Eye (tissue), 1 donor: ENCODE measurements at places on chromosomes 6 and 20.
A peak's percentile ranks its signal among the peaks of the same experiment; 100 is the strongest.

DNA sequence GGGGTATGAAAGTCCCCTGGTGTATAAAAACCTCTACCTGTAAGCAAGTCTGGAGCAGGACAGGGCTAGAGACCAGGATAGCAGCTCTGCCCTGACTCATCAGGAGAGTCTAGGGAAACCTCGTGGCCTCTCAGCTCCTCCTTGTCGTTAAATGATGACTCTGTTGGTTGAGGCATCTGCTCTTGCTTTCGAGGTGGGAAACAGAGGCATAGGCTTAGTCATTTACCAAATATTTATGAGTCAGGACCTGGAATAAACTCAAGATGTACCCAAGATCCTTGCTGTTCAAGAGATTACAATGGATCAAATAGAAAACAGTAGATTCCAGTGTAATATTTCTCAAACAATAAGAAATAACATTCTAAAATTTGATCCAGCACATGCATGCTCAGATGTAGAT is 5.5 kb downstream of the MANBAL start:
- peak; percentile 15 for DNase-seq

DNA sequence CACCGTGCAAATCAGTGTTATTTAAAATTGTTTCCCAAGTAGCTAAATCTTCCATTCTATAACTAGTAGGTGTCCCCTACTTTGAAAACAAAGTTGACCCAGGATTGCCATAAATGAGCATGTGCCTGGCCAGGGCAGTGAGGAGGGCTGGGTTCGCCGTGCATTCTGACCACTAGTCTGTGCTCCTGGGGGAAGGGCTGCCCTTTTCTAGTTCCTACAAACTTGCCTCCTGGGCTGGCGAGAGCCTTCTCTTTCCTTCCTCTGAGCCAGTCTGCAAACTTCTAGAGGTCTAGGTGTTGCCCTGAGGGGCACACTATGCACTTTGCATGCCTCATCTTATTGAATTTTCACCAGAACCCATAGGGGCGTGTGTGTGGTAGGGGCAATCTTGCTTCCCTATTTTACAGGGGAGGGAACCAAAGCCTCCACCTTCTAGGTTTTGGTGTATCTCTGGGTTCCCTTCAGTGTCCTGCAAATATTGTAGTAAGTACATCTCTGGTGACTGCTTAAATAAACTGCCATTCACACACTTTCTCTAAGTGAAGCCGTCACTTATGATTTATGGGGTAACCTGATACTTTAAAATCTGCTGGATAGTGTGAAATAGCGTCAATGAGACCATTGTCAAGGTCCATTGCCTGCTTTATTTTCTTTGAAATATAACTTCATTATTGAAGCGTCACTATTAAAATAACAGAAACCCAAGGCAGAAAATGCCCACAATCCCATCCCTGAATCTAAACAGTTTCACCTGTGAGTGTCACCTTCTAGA is 42.2 kb downstream of the CDH26 start:
- no peak for DNase-seq

DNA sequence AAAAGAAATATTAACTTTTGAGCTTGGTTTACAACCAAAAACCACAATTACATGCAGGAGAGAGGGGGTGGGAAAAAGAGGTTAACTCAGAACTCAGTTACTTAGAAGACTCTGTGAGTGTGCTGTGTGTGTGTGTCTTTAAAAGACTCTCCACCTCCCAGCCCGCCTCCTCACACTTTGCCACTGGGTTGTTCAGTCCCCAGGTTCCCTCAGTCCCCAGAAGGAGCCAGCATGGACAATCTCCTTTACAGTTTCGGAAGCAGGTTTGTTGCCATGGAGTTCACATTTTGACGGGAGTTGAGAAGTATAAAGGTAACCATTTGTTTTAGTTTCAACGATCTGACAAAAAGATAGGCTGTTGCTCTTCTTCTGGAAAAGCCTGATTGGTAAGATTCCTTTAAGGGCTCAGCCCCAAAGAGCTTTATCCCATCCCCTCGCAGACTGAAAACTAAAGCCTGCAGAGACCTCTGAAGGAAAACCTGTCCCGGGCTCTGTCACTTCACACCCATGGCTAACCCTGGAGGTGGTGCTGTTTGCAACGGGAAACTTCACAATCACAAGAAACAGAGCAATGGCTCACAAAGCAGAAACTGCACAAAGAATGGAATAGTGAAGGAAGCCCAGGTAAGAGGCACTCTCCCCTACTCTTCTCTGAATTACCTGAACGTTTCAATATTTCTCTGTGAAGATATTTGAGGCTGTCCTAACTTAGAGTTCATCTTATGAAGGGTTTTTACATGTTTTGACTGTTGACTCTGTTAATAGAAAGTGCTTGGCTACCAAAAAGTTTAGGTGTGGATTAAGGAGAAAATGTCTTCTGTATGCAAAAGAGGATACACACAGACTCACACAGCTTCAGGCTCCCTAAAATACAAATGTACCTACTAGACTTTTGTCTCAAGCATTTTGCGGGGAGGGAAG is at the start of gene SPTLC3:
SPTLC3 (plus strand) TSS at position 212 of the 921 bp plus-strand sequence; CDS start at position 508, 296 bp downstream.
- DNase-seq, result peak; percentile 42

GRCh38 chr6:13600036-13600435 is 15.1 kb upstream of the NOL7 start:
- DNase-seq, result no peak

GRCh38 chr6:46453216-46453615 is 38.0 kb downstream of the RCAN2 start:
- DNase-seq, result peak; percentile 45

GRCh38 chr6:157047951-157048350 is 270.8 kb downstream of the ARID1B start:
- no peak for DNase-seq

- DNase-seq, result no peak
Observed at GRCh38 chr6:166462461-166463135, 79.9 kb upstream of the MPC1 start.

DNA sequence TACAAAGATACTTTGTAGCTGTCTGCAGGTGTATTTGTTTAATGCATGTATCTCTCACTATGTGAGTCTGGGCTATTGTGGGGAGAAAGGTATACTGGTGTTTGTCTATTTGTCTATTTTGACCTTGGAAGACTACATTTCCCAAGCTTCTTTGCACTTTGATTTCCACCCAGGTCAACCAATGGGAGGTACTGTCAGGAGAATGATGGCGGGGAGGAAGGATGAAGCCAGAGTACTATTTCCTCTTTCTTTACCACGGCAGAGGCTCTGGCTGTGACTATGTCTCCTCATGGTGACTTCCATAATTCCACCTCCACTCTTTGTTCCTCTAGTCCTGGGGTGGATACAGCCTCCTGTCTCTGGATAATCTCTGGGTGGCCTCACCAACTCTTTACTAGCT is 23.1 kb downstream of the LBP start:
- DNase-seq, result no peak

DNA sequence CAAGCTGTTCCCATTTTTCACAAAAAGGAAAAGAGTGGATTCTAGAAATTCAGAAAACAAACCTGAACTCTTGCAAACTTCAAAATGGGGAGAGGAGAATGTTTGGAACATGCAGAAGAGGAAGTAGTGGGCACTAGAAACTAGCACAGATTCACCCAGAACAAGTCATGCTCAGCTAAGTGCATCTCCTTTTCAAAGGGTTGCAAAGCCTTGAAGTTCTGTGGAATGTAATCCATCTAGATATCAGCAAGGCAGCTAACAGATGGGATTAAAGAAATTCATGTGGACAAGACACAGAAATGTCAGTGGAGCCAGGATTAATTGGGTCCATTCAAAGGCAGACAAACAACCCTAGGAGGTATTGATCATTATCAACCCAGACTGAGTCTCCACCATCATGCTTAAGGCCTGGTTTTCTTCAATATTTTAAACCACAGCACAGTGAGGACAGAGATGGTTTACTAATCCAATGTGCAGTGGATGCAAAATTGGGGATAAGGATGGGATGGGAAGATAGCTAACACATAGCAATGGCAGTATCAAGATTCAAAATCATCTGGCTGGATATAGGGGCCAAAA is 31.3 kb downstream of the KCNK5 start:
- no peak for DNase-seq

DNA sequence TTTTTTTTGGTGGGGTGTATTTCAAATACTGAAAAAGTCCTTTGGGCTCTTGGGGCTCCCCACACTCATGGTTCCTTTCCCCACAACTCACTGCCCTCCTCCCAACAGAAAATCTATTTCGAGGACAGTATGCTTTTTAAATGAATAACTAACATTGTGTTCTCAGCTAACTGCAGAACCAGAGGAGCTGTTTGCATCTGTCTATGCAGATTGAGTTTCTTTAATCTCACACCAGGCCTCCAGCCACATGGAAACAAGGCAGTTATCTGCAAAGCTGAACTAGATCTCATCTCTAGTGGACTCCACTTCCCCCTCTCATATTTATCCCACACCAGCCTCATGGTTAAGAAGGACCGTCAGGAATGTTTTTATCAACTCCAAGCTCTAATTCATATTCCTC is 955.1 kb downstream of the KIF16B start:
- no peak for DNase-seq

DNA sequence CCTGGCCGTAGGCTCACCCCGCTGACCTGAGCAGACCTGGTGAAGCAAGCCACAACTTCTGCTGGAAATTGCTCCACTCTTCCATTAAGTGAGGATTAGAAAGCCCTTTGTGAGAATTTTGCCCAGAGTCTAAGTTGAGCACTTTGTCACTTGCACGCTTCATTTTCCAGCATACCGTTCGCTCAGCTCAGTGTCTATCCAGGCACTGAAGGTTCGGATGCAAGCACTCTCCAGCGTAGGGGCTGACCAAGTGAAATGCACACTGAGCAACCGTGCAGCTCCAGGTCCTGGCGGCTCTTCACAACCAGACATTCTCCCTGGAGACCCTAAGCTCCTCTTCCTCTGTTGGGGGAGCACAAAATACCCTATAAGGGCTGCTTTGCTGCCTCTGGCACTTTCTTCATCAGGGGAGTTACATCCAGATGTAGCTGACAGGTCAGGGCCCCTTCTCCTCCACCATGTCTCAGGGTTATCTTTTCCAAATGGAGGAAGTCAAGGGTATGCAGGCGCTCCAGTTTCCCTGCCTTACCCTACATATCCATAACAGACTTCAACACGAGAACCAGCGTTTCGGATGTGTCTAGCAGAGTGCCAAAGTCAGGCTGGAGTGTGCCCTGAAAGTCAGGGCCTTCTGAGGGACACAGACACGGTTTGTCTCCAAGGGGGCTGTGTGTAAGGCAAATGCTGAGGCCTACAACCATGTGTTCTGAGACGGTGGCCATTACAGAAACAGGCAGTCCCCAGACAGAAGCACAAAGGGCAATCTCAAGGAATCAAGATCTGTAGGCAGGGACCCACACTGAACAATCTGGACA is 146.7 kb upstream of the AFDN start:
- peak; percentile 66 for DNase-seq

DNA sequence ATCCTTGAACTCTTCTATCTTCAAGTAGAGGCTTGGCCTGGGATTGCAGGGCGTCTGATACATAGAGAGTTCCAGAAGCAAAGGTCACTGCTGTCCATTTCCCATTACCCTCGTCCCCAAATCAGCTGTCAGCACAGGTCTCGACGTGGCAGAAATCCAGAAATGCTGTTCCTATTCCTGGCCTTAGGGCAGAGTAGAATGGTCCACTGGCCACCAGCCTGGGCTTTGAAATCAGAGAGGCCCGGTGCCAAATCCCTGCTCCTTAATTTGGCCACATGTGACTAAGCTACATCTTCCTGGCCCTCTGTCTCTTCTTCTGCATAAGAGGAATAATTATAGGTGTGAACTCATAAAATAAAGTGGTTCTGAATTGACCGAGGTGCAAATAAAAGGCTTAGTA is 40.9 kb upstream of the FAM83D start:
- DNase-seq, result no peak

DNA sequence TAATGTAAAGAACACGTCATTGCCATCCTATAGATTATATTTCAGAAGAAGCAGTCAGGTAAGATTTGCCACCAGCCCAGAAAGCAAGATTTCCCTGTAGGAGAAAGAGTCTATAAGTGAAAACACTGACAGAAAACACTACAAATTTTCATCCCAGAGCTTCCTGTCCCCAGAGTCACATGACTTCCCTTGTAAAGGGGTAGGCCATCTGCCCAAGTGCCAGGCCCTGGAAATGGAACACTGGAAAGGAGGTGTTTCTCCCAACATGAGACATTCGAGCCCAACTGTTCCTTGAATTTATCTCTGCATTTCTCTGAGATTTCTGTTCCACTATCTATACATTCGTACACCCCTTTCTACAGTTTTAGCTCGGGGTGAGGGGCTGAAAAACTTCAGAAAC is 46.9 kb downstream of the RAMACL start:
- DNase-seq, result no peak

DNA sequence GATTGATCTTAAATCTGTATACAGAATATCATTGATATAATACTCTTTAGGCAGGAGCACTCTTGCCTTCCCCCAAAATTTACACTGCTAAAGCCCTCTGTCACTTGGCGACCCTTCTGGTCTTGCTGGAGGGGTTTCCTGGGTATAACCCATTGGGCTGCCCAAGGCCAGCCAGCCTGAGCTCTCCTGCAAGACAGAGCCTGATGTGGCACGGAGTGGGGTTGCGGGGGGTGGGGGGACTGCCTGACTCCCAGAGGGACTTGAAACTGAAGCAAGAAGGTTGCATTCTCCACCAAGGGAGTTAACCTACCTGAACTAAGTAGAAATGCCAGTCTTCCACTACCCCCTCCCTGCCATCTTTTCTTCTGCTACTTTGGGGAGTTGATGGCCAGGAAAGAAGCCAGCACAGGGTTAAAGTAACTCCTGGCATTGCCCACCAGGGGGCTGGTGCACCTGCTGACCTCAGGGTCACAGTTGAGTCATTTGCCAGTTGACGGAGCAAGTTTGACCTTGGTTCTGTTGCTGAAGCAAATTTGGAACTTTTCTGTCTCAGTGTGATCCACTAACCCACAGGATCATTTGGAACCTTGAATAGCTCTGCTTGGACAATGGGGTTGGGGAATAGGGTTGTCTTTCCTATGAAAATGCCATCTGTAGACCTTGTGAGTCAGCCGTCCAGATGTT is 79.4 kb downstream of the ASXL1 start:
- DNase-seq, result no peak

DNA sequence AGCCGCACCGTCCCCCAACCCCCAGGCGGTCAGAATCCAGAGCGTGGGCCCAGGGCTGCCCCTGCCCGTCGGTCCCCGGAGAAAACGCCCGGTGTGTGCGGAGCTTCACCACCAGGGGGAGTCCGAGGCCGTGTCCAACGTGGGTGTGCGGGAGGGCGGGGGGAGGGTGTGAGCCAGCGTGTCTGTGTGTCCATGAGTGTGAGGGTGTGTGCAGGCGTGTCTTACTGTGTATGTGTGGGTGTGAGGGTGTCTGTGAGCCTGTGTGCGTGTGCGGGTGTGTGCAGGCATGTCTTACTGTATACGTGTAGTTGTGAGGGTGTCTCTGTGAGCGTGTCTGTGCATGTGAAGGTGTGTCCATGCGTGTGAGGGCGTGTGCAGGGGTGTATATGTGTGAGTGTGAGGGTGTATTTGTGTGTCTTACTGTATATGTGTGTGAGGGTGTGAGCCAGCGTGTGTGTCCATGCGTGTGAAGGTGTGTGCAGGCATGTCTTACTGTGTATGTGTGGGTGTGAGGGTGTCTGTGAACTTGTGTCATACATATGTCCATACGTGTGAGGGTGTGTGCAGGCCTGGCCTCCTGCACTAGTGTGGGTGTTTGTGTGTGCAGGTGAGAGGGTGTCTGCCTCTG is 24.6 kb upstream of the GATA5 start:
- DNase-seq, result peak; percentile 89

GRCh38 chr6:754202-754601 is 61.3 kb upstream of the EXOC2 start:
- DNase-seq, result no peak

GRCh38 chr20:16740365-16741072 is 7.6 kb upstream of the OTOR start:
- DNase-seq, result no peak

- no peak for DNase-seq
Observed at GRCh38 chr20:46507760-46508407, 5.5 kb downstream of the ZNF334 start.
